ENCODE measurements at places on chromosomes 16 and 17.
A peak's percentile ranks its signal among the peaks of the same experiment; 100 is the strongest.

- no peak for DNase-seq
Measured at GRCh38 chr16:1099189-1100083, 3.4 kb upstream of the C1QTNF8 start.

GRCh38 chr16:26386096-26386495 lies 680.6 kb upstream of the C16orf82 start:
- no peak for DNase-seq

GRCh38 chr17:67942810-67943209 lies 53.5 kb downstream of the C17orf58 start:
- DNase-seq: no peak

GRCh38 chr17:45177563-45177962 lies 15.9 kb downstream of the HEXIM2 start:
- no peak for DNase-seq

GRCh38 chr17:55212880-55213279 lies 51.9 kb upstream of the HLF start:
- DNase-seq: no peak

DNA sequence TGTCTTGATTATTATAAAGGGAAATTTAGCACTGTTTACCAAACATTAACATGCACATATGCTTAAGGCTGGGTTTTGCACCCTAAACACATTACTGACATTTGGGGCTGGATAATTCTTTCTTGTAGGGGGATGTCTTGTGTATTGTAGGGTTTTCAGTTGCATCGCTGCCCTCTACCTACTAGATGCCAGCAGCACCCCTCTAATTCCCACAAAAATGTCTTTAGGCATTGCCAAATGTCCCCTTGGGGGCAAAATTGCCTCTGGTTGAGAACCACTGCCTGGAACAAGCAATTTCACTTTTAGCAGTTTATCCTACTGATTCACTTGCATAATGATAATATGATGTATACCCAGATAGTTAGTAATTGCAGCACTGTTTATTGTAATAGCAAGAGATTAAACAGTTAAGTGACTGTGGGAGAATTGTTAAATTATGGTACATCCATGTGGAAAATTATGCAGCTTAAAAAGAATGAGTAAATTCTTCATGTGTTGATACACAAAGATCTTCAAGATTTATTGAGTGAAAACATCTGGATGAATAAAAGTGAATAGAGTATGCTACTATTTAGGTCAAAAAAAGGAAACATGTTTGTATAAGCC lies 18.4 kb downstream of the PRSS54 start:
- no peak for DNase-seq

DNA sequence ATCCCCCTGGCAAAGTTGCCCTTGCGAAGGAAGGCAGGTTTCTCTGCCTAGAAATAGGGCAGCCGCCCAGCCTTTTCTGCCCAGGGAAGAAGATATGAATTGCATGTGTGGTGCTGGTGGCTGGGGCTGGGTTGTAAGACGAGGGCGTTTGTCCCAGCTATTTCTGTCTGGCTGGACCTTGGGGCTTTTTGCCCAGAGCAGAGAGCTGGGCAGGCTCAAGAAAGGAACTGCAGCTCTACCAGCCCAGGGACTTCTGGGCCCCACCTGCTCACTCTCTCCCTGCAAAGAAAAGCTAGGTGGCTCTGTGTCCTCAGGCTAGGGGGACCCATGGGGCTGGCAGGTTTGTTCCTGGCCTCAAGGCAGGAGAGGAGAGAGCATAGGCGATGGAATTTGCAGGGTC lies 586 bp downstream of the CACNG1 start:
- DNase-seq: no peak

DNA sequence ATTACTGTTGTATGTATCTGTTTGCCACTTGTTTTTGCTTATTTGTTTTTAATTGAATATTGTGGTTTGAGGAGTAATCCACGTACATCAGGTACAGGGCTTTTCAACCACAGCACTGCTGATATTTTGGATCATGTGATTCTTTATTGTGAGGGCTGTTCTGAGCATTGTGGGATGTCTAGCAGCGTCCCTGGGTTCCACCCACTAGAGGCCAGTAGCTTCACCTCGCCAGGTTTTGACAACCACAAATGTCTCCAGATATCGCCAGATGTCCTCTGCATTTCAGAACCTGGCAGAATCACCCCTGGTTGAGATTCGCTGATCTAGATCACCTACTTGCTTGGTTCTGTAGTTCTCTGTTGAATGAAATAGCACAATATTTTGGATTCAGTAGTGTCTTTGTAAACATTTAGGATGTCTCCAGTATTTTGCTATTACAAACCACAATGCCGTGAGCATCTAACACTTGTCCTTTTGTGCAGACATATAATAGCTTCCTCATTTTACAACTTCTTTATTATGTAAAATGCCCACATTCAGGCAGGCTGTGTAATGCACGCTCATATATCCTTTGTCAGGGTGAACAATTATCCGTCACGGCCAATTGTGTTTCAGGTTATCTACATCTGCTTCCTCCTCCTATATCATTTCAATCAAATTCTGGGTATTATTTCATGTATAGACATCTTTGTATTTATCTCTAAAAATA lies 380.3 kb downstream of the SNX29 start:
- DNase-seq: no peak

DNA sequence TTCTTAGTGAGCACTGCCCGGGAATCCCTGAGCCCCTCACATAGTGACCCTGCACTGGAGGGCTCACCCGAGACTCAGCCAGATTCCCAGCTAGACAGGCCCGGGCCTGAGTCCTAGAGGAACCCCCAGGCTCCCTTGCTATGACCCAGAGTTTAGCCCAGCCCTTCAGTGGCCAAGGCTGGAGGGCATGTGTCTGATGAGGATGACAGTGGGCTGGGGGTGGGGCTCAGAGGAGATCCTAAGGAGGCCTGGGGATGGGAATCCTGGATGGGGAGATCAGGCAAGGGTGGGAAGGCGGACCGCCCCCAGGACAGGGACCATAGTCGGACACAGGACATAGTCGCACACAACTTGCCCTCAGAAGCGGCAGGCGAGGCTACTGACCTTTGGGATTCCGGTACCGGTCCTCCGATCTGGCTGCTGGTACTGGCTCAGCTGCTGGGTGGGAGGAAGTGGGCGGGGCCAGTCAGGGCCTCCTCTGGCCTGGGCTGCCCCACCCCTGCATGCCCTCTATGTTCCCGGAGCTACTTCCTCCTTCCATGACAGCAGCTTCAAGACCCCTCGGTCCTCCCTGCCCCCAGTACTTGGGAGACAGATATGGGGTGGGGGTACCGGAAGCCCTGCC lies 1.1 kb downstream of the CD79B start:
- no peak for DNase-seq

DNA sequence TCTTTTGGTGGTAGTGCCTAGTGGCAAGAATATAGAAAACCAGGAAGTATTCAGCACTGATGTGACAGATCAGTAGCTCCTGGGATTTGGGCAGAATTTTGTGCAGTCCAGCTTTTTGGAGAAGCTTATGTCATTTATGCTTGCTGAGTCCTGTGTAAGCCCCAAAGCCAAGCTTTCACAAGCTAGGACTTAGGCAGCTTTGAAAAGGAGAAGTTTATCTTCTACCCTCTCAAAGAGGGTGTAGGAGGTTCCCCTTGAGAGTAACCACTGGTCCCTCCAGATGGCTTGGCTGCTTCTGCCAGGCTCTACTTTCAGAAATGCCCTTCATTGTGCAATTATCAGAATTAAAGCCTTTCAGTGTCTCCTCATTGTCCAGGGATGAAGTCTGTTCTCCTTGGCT lies 78.8 kb downstream of the CES1 start:
- no peak for DNase-seq

GRCh38 chr16:80554033-80554432 lies 13.2 kb downstream of the DYNLRB2 start:
- no peak for DNase-seq

- DNase-seq: no peak
Measured at GRCh38 chr16:35176449-35176848, 1717.0 kb downstream of the TP53TG3F start.

GRCh38 chr16:76193906-76194615 lies 83.1 kb upstream of the CNTNAP4 start:
- DNase-seq: no peak

GRCh38 chr17:83155128-83156121 lies 76.0 kb downstream of the METRNL start:
- peak; percentile 68 for DNase-seq

- DNase-seq: no peak
Measured at GRCh38 chr17:77306048-77306789, 165.4 kb downstream of the SEC14L1 start.

GRCh38 chr17:33183487-33184026 lies 109.5 kb downstream of the ASIC2 start:
- no peak for DNase-seq

DNA sequence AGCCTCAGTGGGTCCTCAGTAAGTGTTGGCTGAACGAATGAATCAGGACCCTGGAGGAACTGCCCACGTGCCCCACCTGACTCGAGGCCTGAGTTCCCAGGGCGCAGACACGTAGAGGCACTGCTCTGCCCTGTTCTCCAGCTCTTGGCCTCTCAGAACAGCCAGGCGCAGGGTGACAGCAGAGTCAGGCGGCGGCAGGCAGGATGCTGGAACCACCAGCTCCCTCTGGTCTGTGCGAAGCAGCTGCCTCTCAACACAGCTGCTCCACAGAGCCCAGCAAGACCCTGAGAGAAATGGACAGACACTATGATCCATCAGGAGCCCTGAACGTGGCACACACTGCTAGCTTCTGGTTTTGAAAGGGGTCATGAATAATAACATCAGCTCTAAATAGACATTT lies 53.1 kb upstream of the BCO1 start:
- no peak for DNase-seq

DNA sequence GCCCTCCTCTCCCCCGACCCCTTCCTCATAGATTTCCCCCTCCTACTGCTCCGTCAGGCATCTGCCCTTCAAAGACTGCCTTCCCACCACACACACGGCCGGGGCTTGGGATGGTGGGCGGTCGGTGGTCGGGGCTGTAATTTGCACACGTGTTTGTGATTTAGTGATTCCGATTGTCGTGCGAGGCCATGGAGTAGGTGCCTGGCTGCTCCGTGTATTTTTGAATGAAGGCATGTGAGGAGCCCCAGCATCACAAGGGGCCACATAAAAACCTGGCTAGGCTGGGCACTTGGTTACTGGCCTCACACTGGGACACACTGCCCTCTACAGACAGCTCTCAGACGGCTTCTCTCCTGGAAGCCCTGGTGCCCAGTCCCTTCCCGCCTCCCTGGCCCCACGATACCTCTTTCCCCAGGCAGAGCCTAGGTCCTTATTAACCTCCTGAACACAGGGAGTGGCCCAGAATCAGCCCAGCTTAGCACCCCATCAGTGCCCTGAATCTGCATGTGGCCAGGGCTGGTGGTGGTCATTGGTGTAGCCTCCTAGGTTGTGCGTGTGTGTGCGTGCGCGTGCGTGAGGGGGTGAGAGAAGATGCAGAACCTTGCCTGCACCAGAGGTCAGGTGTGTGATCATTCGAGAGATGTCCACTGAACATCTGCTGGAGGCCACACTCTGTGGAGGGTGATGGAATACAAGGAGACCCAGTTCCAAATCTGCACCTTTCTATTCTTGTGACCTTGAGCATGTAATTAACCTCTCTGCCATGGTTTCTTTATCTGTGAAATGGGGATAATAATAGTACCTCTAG lies 1.3 kb upstream of the SOCS1 start:
- peak; percentile 80 for DNase-seq

- DNase-seq: no peak
Measured at GRCh38 chr16:89691231-89691985, 4.9 kb downstream of the CDK10 start.

- DNase-seq: no peak
Measured at GRCh38 chr17:55283256-55283965, 18.7 kb downstream of the HLF start.

DNA sequence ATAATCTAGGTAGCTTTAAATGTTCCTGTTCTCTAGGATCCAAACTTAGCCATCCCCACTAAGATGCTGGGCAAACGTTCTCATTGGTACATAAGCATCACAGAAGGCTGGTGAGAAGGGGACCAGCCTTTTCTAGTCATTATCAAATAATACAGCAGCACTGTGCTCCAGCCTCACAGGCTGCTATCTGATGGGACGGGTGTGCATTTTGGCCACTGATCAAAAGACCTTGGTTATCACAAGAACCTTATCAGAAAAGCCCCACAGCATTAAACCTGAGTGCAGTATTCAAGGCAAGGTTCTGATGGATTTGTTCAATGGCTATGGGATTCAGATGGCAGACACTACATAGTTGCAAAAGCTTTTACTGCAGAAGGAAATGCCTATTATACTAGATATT lies 19.1 kb upstream of the KPNB1 start:
- DNase-seq: no peak

DNA sequence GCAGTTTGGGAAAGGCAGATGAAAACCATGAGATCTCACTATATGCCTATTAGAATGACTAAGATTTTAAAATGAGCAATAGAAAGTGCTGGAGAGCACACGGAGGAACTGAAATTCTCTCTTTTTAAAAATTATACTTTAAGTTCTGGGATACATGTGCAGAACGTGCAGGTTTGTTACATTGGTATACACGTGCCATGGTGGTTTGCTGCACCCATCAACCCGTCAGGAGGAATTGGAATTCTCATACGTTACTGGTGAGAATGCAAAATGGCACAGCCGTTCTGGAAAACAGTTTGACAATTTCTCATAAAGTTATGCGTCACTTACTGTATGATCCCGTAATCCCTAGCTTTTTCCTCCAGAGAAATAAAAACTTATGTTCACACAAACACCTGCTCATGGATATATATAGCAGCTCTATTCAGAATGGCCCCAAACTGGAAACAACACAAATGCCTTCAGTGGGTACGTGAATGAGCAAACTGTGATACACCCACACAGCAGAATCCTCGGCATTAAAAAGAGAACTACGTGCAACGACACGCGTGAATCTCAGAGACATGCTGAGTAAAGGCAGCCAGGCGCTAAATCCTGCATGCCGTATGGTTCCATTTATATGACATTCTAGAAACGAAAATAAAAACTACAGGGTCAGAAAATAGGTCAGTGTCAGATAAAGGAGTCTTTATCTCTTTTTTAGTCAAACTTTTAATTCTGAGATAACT lies 11.8 kb downstream of the PIK3R6 start:
- DNase-seq: no peak

- no peak for DNase-seq
Measured at GRCh38 chr17:50588391-50589049, 28.0 kb downstream of the CACNA1G start.

DNA sequence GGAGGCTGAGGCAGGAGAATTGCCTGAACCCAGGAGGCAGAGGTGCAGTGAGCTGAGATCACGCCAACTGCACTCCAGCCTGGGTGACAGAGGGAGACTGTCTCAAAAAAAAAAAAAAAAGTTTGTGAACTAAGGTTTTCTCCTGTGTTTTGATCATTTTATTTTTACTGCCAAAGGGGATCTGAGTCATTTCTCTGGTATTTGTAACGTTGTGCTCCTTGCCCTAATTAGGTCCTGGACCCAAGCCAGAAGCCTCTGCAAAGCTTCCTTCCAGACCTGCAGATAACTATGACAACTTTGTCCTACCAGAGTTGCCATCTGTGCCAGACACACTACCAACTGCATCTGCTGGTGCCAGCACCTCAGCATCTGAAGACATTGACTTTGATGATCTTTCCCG lies 32.1 kb downstream of the IST1 start:
- DNase-seq: peak; percentile 77

- DNase-seq: no peak
Measured at GRCh38 chr17:5283571-5284315, 1.7 kb downstream of the RABEP1 start.

Data from brain microvascular endothelial cell (primary cell).